Activated CD4-positive, alpha-beta T cell treated with anti-CD3 and anti-CD28 coated beads, Interleukin-2, Interleukin-6, amounts not matched to agents 100 ng/mL and 50 ng/mL, durations not matched to agents 16 hours and 8 hours (primary cell): ENCODE measurements at places on chromosomes 12 and 14.

GRCh38 chr12:68268967-68269366 lies 15.6 kb upstream of the IL22 start:
- no peak for DNase-seq

- DNase-seq: no peak
Observed at GRCh38 chr12:121227294-121227693, 17.4 kb downstream of the P2RX4 start.

- DNase-seq: no peak
Observed at GRCh38 chr14:82595466-82595865, 1061.8 kb upstream of the SEL1L start.

- no peak for DNase-seq
Observed at GRCh38 chr14:64467101-64467500, 1.8 kb downstream of the AKAP5 start.

DNA sequence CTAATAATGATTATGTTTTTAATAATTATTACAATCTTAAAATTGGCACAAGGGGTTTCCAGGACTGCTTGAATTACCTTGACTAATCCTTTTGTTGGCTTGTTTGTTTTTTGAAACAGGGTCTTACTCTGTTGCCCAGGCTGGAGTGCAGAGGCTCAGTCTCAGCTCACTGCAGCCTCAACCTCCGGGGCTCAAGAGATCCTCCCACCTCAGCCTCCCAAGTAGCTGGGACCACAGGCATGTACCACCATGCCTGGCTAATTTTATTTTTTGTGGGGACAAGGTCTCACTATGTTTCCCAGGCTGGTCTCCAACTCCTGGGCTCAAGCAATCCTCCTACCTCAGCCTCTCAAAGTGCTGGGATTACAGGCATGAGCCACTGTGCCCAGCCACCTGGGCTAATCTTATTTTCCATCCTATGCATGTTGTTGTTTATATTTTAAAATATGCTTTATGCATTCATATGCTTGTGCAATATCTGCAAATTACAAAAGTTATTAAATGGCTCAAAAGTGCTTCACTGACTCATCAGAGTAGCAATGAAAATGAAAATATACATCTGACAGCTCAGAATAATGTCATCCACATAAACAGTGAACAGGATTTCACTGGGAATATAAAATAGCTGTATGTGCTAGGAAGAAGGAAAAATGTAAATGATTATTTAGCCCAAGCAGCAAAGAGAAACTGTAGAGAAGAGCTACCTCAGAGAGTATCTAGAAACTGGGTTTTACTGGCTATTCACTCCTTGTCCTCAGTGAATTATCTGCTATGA lies 24.8 kb upstream of the PLEKHG6 start:
- no peak for DNase-seq

DNA sequence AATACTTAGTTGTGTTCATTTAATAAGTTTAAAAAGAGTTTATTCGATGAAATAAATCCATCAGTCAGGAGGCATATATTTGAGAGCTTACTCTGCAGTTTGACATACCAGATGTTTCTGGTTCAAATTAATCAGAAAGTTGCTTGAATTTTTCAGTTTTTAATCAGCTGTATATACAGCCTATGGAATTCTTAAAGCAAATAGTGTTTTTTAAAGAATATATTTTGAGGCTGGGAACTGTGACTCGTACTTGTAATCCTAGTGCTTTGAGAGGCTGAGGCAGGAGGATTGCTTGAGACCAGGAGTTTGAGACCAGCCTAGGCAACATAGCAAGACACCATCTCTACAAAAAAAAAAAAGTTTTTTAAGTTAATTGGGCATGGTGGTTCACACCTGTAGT lies 112.1 kb downstream of the MON2 start:
- DNase-seq: no peak

DNA sequence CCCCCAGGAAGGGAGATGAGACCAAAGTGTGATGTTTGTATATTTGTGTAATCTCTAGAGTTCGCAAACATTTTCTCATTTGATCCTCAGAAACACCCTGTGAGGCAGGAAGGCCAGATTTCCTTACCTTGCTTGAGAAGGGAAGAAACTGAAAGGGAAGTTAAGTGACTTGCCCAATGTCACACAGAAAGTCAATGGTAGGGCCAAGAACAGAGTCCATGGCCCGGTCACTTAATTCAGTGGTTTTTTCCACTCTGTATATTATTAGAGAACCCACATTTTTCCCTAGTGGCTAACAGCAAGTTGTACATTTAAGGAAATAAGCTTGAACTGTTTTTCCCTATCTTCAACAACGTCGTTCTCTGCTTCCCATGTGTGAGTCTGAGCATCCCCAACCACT lies 25.6 kb upstream of the CHPT1 start:
- DNase-seq: no peak

- peak; percentile 77 for DNase-seq
Observed at GRCh38 chr12:1605129-1606020, 11.0 kb upstream of the FBXL14 start.

DNA sequence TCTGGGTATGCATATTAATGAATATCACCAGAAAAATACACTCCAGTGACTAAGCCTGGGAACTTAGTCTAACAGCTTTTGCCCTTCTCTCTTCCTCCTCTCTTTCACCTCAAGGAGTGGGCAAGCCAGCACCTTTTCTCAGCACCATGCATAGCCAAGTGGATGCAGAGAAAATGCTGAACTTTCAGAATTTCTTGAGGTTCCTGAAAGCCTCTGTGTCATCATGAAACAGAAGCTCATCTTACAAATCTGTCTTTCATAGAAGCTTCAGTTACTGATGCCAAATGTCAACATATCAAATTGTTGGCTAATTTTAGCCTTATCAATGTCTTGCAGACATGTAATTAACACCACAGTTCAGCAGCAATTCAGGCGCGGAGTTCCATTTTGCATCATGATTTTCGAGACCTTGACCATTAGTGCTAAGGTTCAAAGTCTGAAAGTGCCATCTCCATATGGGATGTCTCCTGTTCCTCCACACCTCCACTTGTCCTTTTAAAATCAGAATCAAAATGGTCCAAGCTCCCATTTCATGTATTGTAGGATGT lies 51.1 kb upstream of the RPH3A start:
- no peak for DNase-seq

GRCh38 chr12:64826234-64826633 lies 1.8 kb downstream of the TBC1D30 start:
- peak; percentile 55 for DNase-seq

- DNase-seq: no peak
Observed at GRCh38 chr12:22339691-22340090, 5.2 kb upstream of the ST8SIA1 start.

- peak; percentile 86 for DNase-seq
Observed at GRCh38 chr14:101876555-101876938, 87.8 kb upstream of the DYNC1H1 start.

DNA sequence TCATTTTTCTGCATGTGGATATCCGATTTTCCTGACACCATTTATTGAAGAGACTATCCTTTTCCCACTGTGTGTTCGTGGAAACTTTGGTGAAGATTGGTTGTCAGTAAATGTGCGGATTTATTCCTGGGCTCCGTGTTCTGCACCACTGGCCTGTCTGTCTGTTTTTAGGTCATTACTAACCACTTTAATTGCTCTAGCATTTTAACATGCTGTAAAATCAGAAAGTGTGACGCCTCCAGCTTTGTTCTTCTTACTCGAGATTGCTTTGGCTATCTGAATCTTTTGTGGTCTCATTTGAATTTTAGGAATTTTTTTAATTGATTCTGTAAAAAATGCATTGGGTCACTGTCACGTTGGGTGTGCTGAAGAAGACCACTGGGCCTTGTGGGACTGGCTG lies 1458.7 kb downstream of the AACS start:
- DNase-seq: no peak

- no peak for DNase-seq
Observed at GRCh38 chr14:105126126-105126980, 42.2 kb downstream of the JAG2 start.

DNA sequence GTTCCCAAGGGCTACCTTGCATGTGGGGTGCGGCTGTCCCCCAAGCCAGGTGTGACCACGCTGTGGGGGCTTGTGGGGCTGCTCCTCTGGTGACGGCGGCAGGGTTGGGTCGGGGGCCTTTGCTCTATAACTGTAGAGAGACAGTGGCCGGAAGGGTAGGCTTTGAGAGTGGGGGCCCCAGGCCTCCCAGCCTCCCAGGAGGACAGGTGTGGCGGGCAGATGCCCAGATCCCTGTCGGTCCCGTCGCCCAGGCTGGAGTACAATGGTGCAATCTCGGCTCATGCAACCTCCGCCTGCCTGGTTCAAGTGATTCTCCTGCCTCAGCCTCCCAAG lies 2.7 kb upstream of the GPR132 start:
- no peak for DNase-seq

- no peak for DNase-seq
Observed at GRCh38 chr12:104538891-104539462, 82.2 kb downstream of the CHST11 start.

GRCh38 chr14:56100556-56100955 lies 17.7 kb upstream of the PELI2 start:
- no peak for DNase-seq

- DNase-seq: no peak
Observed at GRCh38 chr12:122063694-122064024, 14.9 kb upstream of the MLXIP start.

DNA sequence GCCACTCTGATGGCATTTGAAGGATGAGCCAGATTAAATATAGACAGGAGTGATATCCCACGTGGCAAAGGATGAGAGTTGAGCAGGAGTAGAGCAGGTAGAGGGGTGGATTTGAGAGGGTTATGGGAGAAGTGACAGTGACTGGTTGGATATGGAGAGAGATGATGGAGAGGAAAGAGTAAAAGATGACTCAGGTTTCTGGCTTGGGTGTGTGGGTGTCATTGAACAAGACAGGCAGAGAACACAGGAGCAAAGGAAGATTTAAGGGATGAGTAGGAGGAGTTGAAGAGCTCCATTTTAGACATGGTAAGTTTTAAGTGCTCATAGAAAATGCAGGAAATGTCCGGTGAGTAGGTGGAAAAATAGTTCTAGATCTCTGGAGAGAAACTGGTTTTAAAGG lies 136.9 kb downstream of the EGLN3 start:
- DNase-seq: no peak

DNA sequence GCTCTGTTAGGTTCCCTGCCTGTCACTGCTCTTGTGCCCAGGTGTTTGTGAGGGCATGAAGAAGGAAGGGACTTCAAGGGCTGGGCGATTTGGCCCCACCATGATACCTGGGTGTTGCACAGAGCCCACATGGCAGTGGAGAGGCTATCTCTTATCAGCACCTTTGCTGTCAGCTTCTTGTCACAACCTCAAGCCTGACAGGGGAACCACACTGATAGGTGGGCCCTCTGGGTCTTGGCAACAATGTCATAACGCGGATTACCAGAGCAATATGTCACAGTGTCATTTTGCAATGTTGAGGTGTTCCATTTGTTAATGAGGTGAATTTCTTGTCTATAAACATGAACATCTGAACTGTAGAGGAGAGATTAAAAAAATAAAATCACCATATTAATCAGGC lies 22.9 kb upstream of the CACNA1C start:
- DNase-seq: no peak

DNA sequence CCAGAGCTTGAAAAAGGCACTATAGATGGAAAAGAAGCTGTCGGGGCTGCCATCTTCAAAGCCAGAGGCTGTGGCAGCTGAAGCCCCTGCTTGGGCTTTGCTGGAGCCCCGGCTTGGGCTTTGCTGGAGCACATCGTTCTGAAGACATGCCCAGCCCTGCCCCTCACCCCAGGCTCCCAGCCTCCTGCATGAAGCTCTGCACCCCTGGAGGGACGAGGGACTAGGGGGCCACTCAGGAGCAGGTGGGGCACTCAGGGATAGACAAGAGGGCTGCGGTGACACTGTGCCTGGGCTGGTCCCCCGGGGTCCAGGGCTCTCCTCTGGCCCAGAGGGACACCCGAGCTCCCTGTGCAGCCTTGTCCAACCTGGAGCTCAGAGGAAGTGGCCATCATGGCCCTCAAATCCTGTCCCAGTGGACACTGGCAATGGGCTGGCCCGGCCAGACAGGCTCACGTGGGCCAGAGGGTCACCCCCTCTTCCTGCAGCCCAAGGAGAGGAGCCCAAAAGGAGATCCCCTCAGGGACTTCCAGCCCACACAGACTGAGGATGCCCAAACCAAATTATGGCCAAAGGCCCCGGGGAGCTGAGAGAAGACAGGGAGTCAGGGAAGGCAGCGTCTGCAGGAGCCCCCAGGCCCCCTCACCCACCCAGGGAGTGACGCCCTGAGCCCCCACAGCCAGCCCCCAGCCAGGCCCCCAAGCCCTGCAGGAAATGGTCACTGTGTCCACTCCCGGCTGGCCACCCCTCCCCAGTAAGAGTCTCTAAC lies 23.1 kb upstream of the C14orf180 start:
- DNase-seq: no peak

DNA sequence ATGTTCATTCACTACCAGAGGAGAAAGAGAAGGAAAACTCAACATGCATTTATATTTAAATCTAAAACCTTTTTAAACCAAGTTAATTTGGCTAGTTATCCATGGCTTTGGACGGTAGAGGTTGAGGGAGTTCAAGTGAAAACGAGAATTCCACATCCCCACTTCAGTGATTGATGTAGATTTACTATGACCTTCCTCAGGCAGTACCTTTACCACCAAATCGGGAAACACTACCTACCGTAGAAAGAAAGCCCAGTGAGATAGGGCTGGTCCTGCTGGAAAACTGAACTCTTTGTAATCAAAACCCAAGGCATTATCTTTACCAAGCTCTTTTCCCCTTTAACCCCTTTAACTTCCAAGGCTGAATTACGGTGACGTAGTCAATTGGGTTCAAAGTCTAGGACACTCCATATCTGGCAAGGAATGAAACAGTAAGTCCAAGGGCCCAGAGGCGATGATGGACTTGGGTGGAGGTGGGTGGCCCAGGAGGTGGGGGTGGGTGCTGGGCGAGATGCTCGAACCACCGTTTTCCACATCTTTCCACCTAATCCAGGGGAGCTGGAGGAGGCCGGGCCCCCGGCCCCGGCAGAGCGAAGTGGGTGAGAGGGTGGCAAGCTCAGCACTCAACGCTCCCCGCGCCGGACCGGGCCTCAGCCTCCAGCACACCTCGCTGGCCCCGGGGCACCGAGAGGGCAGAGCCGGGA lies 618 bp downstream of the SEC23A start:
- peak; percentile 17 for DNase-seq

DNA sequence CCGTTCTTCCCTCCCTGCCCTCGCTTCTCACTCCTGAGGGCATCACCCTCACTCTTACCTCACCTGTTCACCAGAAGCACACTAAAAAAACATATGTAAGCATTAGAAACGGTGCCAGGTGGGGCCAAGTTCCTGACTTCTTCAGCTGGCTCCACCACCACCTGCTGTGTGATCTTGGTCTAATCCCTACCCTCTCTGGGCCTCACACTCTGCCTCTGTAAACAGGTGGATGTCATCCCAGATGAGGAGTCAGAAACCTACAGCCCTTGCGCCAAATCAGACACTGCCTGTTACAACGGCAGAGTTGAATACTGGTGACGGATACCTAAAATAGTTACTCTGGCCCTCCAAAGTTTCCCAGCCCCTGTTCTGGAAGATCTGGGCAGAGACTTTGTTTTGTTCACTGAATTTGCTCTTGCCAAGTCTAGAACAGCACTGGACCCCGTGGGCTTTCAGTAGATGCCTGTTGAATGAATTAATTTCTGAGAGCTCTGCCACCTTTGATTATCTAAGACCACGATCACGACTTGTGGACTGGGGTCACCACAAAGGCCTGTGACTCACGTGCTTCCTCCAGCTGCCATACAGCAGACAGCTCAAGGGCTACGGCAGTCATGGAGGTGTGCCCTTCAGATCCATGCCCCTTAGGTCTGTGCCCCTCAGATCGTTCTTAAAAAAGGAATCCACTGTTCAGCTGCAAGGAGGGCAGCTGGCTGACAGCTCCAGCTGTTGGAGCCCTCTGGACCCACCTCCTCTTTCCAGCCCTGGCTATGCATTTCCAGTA lies 71.9 kb downstream of the GSC start:
- DNase-seq: no peak
